Esophagus muscularis mucosa (tissue), 4 donors: ENCODE measurements at places on chromosomes 3 and 15.

GRCh38 chr3:39088889-39089288 lies 18.5 kb downstream of the GORASP1 start:
- DNase-seq = peak; percentile 53

- no peak for DNase-seq
These were observed 353.1 kb upstream of the BCHE start for GRCh38 chr3:166190360-166190759.

DNA sequence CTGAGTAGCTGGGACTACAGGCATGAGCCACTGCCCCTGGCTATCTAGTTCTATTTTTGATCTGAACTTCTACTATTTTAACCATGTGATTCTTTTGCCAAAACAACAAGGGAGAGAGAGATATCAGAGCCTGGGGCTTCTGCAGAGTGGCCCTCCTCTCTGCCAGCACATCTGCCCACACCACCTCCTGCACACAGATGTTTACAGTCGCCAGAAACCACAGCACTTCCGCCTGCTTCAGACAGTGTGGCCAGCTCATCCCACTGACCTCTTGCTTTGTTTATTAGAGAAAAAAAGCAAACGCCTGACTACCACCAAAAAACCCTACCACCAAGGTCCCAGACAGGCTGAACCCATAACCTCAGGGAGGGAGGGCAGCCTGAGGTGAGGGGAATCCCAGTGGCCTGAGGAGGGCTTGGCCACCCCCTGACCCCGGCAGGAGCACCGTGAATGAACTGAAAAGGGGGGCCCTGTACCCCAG lies 85.9 kb upstream of the ABHD2 start:
- DNase-seq = no peak

DNA sequence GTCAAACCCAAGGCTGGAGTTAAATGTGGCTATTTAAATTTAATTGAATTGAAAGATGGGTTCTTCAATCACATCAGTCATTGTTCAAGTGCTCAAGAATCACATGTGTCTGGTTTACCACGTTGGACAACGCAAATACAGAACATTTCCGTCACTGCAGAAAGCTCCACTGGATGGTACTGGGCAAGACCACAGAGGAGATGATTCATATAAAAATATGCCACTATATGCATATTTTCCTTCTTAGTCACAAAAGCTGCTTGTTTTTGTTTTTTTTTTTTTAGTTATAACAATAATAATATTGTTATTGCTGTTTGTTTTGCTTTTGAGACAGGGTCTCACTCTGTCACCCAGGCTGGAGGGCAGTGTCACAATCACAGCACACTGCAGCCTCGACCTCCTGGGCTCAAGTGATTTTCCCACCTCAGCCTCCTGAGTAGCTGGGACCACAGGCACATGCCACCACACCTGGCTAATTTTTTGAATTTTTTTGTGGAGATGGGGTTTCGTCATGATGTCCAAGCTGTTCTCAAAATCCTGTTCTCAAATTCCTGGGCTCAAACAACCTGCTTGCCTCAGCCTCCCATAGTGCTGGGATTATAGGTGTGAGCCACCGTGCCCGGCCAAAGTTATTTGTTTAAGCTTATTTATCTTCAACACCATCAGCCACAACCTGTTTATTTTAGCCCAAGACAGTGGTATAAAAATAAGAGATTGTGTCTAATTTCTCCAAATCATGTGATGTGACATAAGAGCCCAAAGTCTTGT lies 19.4 kb downstream of the RTP3 start:
- peak; percentile 45 for DNase-seq

DNA sequence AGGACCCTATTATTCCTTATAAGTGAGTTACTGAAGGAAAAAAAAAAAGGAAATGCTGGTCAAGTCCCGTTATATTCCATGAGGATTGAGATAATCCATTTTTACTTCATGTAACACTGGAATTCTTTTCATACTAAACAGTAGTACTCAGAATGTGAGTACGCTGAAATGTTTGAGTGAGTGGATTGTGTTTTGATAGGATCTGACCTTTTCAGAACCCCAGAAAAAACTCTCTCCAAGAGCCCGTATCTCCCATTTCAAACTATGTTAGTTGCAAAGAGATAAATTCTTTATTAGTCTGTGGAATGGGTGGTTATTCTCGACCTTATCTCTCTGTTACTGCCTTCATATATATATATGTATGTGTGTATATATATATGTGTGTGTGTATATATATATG lies 2.5 kb upstream of the LPP start:
- DNase-seq = no peak

DNA sequence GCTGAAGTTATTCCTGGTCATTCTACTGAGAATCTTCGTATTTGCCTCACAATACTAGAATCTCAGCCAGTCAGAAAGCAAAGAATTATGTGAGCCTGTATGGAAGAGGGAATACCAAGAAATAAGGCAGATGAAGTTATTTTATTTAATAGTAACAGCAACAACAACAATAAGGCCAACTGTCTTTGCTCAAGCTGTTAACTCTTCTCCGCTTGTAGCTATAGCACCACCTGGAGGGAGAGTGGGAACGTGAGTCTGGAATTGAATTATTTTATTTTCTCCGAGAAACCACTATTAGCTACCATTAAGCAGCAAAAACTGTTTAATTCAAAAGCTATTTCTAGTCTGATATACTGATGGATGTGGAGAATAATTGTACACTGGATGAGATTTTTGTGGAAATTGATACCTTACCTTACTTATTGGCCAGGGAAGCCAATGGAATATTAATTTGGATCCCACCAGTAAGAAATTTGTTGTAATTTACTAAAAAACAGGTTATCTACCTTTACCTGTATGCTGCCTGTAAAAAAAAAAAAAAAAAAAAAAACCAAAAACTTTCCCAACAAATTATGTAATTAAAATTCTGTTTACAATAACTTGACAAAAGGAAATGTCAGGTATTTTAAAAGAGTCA lies 50.1 kb downstream of the CALML4 start:
- DNase-seq = no peak

DNA sequence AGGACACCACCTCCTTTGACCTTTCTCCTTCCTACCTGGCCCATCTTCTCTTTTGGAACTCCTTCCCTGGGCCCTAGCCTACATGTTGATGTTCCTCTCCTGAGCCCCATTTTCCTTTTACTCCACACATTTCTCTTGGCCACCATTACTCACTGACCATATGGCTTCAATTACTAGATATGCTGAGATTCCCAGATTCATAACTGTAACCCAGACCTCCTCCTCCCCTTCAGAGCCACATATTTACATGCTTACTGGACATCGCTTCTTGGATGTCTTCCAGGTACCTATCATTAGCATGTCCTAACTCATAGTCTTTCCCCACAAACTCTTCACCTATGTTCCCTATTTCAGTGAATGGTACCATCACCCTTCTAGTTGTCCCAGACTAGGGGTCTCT lies 24.4 kb upstream of the TRIM59 start:
- no peak for DNase-seq

- peak; percentile 31 for DNase-seq
These were observed 141.5 kb downstream of the DUT start for GRCh38 chr15:48472756-48473155.

GRCh38 chr3:31911643-31912042 lies 69.4 kb downstream of the OSBPL10 start:
- DNase-seq = no peak

DNA sequence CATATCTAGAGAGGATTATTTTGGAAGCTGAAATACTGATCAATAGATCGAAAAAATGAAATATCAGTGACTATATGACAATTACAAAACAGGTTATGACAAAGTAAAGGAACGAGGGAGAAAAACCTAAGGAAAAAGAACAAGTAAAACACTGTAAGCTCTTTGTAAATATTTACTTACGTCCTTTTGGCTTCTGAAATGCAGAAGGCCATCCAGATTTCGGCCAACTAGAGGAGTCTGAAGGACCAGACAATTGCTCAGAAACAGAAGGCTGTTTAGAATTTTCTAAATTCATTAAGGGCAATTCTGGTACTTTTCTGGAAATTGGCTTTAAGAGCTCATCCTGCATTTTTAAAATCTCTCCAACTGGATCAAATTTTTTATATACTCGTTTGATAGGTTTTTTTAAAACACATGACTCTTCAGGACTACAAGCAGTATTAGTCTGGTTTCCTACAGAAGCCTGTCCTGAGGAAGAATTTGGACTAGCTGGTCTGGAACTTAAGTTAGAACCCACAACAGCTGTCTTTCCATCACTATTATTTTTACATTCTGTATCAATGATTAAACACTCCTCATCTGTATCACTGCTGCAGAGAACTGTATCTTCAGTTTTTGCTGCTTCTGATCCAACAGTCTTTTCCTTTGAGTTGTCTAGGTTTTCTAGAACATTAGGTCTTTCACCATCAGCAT lies 30.1 kb downstream of the ICE2 start:
- no peak for DNase-seq

DNA sequence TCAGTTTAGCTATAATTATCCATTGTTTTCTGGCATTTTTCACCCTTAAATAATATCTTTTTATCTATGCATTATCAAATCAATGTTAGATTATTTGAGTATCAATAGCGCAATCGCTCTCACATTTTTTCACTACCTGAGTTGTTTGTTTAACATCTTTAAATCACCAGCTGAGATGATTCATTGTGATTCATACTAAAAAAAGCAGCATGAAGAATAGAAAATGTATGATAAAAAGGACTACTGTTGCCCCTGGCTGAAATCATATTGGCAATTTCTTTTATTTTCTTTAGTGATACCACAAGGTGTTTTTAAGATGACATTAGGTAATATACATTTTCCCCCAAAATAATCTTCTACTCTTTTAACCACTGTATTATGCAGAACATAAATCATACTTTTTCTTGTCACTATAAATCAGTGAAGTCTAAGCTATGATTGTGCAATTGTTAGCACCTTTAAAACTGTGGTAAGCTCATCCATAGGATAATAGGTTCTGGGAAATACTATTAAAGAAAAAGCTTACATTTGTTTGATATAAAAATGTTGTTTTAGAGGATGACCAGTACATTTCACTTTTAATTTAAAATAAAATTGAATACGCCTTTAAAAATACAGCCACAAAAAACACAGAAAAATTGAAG lies 889.1 kb downstream of the NAALADL2 start:
- no peak for DNase-seq

- DNase-seq = no peak
These were observed 353.2 kb upstream of the SOX2 start for GRCh38 chr3:181358562-181358961.

GRCh38 chr3:31077021-31077601 lies 182.7 kb upstream of the GADL1 start:
- no peak for DNase-seq

DNA sequence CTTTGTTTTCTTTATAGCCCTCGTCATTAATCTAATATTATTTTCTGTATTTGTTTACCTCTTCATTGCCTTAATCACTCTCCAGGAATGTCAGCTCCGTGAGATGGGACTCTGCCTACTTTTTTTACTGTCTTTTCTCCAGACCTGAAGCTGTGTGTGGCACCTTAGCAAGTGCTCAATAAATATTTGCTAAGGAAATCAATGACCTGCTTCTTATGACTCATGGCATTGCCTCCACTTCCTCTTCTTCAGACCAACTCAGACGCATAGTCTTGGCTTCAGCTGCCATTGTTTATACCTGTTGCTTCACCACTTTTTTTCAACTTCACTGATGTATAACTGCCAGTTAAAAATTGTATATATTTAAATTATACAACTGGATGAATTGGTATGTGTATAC lies 218.5 kb upstream of the CMC1 start:
- no peak for DNase-seq

- DNase-seq = no peak
These were observed 19.9 kb upstream of the NFKBIZ start for GRCh38 chr3:101829437-101829830.

GRCh38 chr3:37094636-37095035 lies 79.7 kb downstream of the LRRFIP2 start:
- DNase-seq = no peak

DNA sequence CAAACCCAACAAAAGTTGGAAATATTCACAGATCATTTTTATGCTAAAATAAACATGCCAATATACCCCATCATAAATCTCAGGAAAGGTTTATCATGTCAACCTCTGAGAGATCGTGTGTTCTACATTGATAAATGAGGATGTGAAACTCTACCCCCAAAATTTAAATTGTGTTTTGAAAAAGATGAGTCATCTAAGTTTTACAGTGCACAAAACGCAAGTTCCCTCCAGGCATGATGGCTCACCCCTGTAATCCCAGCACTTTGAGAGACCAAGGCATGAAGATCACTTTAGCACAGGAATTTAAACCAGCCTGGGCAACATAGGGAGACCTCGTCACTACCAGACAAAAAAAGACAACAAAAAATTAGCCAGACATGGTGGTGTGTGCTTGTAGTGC lies 1487.0 kb upstream of the GBE1 start:
- no peak for DNase-seq

DNA sequence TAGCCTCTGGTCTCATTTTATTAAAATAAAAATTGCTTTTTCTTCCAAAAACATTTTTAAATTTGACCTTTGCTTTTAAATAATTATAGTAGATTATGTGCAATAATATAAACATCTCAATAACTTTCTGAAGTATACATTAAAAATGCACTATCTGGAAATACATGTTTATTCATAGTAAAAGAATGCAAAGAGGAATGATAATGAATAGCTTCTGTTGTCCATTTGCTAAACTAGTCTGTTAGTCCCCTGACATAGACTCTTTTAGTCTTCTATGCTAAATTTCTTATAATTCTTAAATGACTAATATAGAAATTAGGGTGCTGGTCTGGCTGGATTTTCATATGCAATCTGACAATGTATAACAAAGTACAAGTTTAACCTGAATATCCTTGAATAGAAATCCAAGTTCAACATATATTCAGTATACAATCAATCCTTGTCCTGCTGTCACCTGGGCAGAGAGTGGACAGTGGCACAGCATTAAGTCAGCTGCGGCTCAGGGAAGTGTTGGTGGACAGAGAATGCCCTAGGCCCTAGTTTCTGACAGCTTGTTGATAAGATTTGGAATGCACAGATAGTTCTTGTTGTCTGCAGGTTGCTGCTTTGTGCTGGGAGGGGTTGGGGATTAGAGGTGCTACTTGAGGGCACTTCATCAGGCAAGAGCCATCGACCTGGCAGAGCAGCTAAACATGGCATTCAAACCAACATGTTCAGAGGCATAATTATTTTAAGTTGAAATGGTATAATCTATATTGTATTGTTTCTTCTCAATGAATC lies 161.7 kb downstream of the MBNL1 start:
- DNase-seq = no peak

- no peak for DNase-seq
These were observed 140.4 kb downstream of the ANO10 start for GRCh38 chr3:43481375-43481774.

GRCh38 chr15:92324101-92324963 lies 69.3 kb upstream of the ST8SIA2 start:
- DNase-seq = no peak

GRCh38 chr15:27990521-27991515 lies 108.3 kb downstream of the OCA2 start:
- DNase-seq = peak; percentile 42
